ENCODE measurements at places on chromosomes 11 and 22. TPM values are rescaled to one million over a fixed set of nuclear protein-coding genes. Genes with fewer than 3 reads are reported as not detected.

Gene FOLR2
- total RNA-seq = 0.51 TPM

Gene OR8A1
- not detected for total RNA-seq

Gene SLC22A8
- total RNA-seq = not detected

GRCh38 chr11:9069256-9069655 lies 22.1 kb downstream of the SCUBE2 start:
- no peaks in the 10 kb centered on the region for H3K27me3 ChIP-seq
- H3K4me1 ChIP-seq = no peaks in the 10 kb centered on the region
- no peak overlapping the region for H3K4me3 ChIP-seq

- H3K4me1 ChIP-seq = no peaks in the 10 kb centered on the region
- H3K36me3 ChIP-seq = no peaks in the 10 kb centered on the region
- no peaks in the 10 kb centered on the region for H3K27me3 ChIP-seq
Observed at GRCh38 chr11:96708219-96708878, 318.5 kb downstream of the JRKL start.

DNA sequence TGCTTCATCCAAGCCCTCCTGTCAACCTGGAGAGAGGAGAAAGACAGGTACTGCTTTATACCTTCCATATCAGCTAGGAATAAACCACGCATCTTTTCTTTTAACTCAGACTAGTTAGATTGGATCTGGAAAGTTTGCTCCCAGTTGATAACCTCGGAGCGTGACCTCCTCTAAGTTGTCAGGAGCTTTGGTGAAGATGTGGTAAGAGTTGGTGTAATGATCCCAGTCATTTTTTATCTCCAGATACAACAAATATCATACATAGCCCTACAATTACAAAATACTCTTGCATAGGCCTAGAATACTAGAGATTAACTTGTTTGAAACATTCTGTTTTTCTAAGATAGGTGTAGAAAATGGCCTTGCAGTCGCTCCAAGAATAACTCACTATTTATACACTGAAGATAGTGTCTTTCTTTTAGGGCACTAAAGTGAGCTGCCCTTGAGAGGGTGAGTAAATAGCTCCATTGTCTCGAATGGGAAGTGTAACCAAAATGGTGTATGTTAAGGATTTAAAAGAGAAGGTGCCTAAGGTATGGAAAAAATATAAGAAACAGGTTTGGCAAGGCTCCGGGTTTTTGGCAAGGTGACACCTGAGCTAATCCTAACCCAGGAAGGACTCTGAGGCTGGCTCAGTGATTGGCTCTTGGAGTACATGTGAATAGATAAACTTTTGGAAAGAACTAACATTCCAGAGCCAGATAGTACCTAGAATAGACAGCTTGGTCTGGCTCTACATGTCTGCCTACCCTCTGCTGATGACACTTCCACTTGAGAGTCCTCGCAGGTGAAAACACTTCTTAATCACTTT lies 59.4 kb downstream of the GLYATL1 start:
- no peak overlapping the region for H3K27ac ChIP-seq
- DNase-seq = no peak
- no peaks in the 10 kb centered on the region for H3K36me3 ChIP-seq
- H3K4me3 ChIP-seq = no peak overlapping the region
- no peaks in the 10 kb centered on the region for H3K27me3 ChIP-seq

GRCh38 chr11:106077609-106078455 lies at the start of gene AASDHPPT:
Gene AASDHPPT (plus strand): TSS chr11:106077662. CDS start chr11:106077711, 49 bp downstream.
- peak within 1 kb of the TSS; percentile 91 for H3K4me3 ChIP-seq
- H3K36me3 ChIP-seq = no peaks in the 10 kb centered on the region
- H3K4me1 ChIP-seq = peaks cover 9% of the 10 kb centered on the region
- H3K27me3 ChIP-seq = no peaks in the 10 kb centered on the region
- peak within 1 kb of the TSS; percentile 97 for H3K27ac ChIP-seq

- H3K4me1 ChIP-seq = no peaks in the 10 kb centered on the region
- no peaks in the 10 kb centered on the region for H3K36me3 ChIP-seq
- no peak for DNase-seq
- H3K27me3 ChIP-seq = no peaks in the 10 kb centered on the region
- H3K4me3 ChIP-seq = no peak overlapping the region
Observed at GRCh38 chr11:107453594-107454286, 3.9 kb downstream of the CWF19L2 start.

GRCh38 chr11:68471360-68472340 lies 11.1 kb downstream of the PPP6R3 start:
- DNase-seq = no peak
- no peak overlapping the region for H3K27ac ChIP-seq
- H3K36me3 ChIP-seq = no peaks in the 10 kb centered on the region
- no peak overlapping the region for H3K4me3 ChIP-seq

DNA sequence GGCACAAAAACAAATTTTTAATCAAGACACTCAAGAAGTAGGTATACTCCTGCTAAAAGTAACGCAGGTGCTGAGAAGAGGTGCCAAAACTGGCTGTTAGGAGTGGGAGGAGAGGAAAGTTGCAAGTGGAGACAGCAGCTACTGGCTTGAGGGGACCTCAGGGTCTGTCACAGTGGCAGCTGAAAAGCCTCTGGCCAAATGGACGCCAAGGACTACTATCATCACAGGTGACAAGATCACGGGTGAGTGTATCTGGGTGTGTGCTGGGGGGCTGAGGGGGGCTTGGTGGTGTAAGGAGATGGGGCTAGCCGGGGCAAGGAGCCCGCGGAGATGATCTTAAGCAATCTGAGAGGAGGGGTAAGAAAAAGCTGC lies 687 bp downstream of the ZNF202 start:
- DNase-seq = no peak
- peak overlapping the region; percentile 68 for H3K27ac ChIP-seq
- no peaks in the 10 kb centered on the region for H3K4me1 ChIP-seq
- H3K27me3 ChIP-seq = no peaks in the 10 kb centered on the region
- H3K36me3 ChIP-seq = no peaks in the 10 kb centered on the region
- peak overlapping the region; percentile 84 for H3K4me3 ChIP-seq

DNA sequence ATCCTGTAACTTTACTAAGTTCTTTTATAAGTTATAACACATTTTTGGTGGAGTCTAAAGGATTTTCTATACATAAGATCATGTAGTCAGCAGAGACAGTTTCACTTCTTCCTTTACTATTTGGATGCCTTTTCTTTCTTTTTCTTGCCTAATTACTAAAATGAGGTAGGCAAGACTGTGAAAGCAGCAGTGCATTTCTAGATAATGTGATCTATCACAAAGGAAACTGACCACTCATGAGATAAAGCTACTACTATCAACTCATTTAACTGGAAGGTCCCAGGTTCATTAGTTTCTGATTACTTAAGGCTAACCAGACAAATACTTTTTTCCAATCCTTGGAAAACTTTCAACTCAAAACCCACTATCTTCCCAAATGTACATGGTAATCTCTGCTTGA lies 196.2 kb upstream of the E2F8 start:
- no peak overlapping the region for H3K4me3 ChIP-seq
- DNase-seq = no peak
- no peaks in the 10 kb centered on the region for H3K4me1 ChIP-seq
- H3K27me3 ChIP-seq = no peaks in the 10 kb centered on the region

DNA sequence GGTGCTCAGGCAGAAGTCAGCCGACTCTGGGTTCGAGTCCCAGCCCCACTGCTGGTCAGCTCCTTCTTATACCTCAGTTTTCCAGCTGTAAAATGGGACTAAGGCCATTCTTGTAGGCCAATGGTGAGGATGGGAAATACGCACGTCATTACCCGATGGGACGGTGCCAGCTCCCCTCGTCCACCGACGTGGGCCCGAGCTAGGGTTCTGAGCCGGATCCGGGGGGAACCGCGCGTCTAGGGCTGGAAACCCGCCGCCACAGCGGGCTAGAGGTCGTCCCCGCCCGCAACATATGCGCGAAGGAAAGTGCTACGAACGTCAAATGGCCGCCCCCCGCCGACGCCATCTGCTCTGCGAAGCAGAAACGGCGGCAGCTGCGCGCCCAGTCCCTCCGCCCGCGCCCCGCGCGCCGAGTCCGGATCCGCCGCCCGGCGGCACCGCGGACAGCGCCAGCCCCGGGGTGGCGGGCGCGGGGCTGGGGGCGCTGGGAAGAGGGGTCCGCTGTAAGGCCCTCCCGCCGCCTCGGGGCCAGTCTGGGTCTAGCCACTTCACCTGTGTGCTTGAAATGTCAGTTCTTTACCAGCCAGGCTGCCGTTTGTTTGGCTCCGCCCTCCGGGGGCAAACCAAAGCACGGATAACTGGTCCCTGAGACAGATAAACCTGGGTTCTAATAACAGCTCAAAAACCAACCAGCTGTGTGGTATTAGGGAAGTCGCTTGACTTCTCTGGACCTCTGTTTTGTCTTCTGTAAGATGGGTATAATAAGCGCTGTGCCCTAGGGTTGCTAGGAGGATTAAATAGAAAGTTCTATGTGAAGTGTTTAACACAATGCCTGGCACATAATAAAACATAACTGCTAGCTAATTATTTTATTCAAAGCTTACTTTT lies 103.5 kb upstream of the RCN1 start:
- H3K4me3 ChIP-seq = no peak overlapping the region
- no peak for DNase-seq
- H3K36me3 ChIP-seq = no peaks in the 10 kb centered on the region
- no peaks in the 10 kb centered on the region for H3K27me3 ChIP-seq
- H3K27ac ChIP-seq = no peak overlapping the region
- H3K4me1 ChIP-seq = peaks cover 5% of the 10 kb centered on the region

- H3K36me3 ChIP-seq = no peaks in the 10 kb centered on the region
- DNase-seq = no peak
- H3K4me1 ChIP-seq = no peaks in the 10 kb centered on the region
- no peak overlapping the region for H3K27ac ChIP-seq
- H3K4me3 ChIP-seq = no peak overlapping the region
- H3K27me3 ChIP-seq = peaks cover 3% of the 10 kb centered on the region
Observed at GRCh38 chr22:41925783-41926460, 684 bp downstream of the TNFRSF13C start.

DNA sequence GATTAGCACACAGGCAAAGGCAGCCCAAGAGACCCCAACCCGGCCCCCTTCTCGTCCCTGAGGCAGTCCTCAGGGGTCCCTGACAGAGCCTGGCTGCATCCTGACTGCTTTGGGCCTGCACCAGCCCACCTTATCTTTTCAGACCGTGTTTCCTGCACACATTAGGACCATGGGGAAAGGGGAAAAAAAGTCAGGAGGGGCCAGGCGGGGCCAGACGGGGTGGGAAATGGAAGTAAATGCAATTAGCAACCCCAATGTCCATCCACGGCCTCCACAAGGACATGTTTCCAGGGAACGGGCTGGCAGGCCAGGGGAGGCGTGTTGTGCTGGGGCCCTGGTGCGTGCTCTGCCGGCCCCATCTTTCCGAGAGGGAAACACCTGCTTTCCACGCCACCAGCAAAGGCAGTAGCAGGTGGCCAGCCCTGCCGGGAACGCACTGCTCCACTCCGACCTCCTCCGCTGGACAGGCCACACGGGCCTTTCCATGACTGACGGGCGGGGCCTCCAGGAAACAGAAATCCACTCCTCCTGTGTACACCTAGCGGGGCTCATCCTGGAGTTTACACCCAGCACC lies 7.4 kb downstream of the EHD1 start:
- H3K4me1 ChIP-seq = peaks cover 5% of the 10 kb centered on the region
- H3K4me3 ChIP-seq = no peak overlapping the region
- no peaks in the 10 kb centered on the region for H3K36me3 ChIP-seq
- peak overlapping the region; percentile 77 for H3K27ac ChIP-seq

DNA sequence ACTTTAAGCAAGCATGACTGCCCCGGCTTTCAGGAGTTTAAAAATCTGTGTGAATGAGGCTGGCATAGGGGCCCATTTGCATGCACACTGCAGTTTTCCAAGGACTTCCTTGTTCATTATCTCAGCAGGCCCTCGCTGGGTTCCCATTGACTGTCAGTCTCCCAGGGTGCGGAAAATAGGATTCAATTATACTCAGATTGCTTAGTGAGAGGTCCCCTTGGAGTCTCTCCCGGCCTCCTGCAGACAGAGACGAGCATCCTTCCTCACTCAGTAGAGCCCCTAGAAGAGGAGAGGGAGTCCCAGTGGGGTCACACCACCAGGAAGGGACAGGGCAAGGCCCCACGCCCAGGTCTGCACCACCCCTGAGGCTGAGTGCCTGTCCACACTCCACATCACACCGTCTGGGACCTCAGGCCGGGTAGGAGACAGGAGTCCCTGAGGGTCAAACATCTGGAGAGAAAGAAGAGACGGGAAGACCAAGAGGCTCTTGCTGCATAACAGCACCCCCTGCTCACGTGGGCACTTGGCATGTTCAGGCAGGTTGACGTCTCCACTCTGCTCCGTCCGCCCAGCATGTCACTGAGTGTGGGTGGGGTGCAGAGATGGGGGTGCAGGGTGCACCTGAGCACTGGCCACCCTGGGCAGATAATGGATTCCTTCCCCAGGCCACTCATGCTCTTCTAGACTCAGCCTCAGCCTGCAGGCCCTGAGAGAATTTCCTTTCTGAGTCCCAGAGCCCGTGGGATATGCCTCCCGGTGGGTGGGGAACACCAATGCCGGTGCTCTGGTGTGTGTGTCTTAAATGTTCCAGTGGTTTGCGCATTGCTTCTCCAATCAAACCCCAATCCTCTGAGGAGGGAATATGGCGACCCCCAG lies 58.8 kb downstream of the MCM5 start:
- H3K27ac ChIP-seq = no peak overlapping the region
- H3K36me3 ChIP-seq = no peaks in the 10 kb centered on the region
- H3K4me3 ChIP-seq = no peak overlapping the region

All from uterus (tissue), 4 donors.